ENCODE measurements at places on chromosomes 5 and 9. TPM values are rescaled to one million over a fixed set of nuclear protein-coding genes. Genes with fewer than 3 reads are reported as not detected.
A peak's percentile ranks its signal among the peaks of the same experiment; 100 is the strongest.

DNA sequence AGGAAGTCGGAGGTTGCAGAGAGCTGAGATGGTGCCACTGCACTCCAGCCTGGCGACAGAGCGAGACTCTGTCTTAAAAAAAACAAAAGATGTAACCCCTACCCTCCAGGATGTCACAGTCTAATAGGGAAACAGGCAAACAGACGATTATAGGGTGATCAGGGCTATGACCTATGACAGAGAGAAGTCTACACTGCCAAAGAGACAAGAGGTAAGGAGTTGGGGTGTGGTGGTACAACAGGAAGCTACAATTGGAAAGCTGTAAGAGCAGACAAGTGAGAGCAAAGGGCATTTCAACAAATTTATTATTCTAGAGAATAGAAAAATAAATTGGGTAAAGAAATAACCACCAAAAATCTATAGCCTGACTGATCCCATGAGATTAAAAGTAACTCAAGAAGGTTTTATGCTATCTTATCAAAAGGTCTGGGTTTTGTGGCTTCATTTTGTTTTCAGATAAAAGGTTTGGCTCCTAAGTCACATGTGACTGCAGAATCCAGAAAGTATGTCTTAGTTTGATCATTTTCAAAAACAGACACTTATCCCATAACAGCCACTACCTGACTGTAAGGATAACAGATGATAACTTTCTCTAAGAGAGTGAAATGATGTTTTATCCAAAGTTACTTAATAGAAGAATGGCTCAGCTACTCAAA, 7.3 kb downstream of the CDC26 start:
- DNase-seq: no peak

CBY3 gene
- not detected for polyA plus RNA-seq

KIAA0825 gene
- polyA plus RNA-seq: 4.3 TPM

DNA sequence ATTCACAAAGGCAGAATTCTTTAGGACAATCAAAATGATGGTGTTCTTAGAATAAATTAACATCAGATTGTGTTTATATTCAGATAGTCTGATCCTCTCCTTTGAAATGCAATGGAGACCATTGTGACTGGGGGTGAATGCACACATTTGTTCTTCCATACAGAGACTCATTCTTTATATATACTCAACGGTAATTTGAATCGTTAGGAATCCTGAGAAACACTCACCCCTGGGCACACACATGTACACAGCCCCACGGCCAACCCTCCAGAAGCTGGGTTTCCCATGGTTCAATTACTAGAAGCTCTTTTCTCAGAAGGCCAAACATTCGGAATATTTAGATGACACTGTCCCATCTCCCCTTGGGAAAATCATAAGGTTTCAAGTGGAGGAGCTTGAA, 57.5 kb upstream of the EPB41L4B start:
- no peak for DNase-seq

GRCh38 chr9:93096131-93096802, at the start of gene CARD19:
Gene CARD19, plus strand, starts transcription at chr9:93096217. Its CDS starts 129 bp downstream, at chr9:93096346.
- DNase-seq: no peak

- DNase-seq: no peak
Observed at GRCh38 chr5:7805379-7805778, 45.6 kb downstream of the CFAP90 start.

GRCh38 chr9:137370865-137371520, 52.0 kb downstream of the EXD3 start:
- DNase-seq: peak; percentile 35

DNA sequence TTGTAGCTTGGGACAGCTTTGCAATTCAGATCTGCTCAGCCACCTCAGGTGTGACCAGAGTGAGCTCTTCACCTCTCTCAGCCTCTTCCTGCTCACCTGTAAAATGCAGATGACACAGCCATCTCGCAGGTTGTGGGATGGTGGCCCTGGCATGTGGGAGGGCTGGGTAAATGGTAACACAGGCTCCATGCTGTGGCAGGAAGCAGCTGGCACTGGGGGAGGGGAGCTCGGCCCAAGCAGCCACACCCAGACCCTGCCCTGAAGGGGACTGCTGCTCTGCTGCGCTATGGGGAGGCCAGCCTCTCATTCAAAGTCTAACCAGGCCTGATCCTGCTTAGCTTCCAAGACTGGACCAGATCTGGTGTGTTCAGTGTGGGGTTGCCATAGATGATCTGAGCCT, 24.1 kb downstream of the PHF2 start:
- DNase-seq: no peak
